ENCODE measurements at places on chromosomes 7 and 10. TPM values are rescaled to one million over a fixed set of nuclear protein-coding genes. Genes with fewer than 3 reads are reported as not detected.

CPA1 gene
- total RNA-seq = 8.9 TPM

LOXL4 gene
- total RNA-seq = 0.21 TPM

GRCh38 chr10:131586958-131587357 is 275.4 kb upstream of the TCERG1L start:
- H3K27ac ChIP-seq = no peak overlapping the region
- DNase-seq = no peak

- H3K4me1 ChIP-seq = peaks cover 14% of the 10 kb centered on the region
- peaks cover 10% of the 10 kb centered on the region for H3K27me3 ChIP-seq
- H3K4me3 ChIP-seq = no peak overlapping the region
- H3K27ac ChIP-seq = no peak overlapping the region
Observed at GRCh38 chr7:31679574-31680305, 7.3 kb upstream of the PPP1R17 start.

CPA2 gene
- 0.90 TPM for total RNA-seq

DNA sequence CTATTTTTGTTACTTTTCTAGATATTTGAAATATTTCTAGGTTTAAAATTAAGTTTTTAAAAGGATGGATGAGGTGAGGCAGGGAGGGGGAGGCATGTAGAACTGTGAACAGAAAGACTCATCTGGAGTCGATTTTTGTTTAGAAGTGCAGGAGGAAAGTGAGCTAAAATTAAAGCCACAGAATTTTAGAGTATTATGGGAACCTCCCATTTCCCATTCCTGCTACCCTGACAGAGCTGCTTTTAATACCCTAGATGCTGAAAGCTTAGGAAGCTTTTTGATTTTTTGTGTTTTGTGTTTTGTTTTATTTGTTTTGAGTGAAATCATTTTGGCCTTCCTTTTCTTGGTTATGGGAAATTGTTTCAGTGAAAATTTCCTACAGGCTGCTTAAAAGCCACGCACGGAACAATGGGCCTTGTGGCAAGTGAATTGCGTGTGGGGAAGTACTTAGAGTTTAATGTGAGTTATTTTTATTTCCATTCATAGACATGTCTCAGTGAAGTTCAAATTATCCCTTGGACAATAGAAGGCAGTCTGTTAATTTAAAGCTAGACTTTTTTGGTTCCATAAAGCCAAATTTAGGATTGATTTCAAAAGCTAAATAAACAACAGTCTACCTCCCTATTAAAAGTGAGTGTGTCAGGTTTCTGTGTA is 102.0 kb upstream of the HDAC9 start:
- H3K27ac ChIP-seq = peak overlapping the region; percentile 65
- no peaks in the 10 kb centered on the region for H3K36me3 ChIP-seq
- no peak for DNase-seq
- H3K4me3 ChIP-seq = no peak overlapping the region
- peaks cover 35% of the 10 kb centered on the region for H3K4me1 ChIP-seq

ITPRID1 gene
- total RNA-seq = 1.4 TPM

- no peak for DNase-seq
- peaks cover 7% of the 10 kb centered on the region for H3K4me1 ChIP-seq
- H3K36me3 ChIP-seq = no peaks in the 10 kb centered on the region
- no peak overlapping the region for H3K27ac ChIP-seq
Observed at GRCh38 chr7:101186844-101187428, 6.8 kb upstream of the NAT16 start.

DNA sequence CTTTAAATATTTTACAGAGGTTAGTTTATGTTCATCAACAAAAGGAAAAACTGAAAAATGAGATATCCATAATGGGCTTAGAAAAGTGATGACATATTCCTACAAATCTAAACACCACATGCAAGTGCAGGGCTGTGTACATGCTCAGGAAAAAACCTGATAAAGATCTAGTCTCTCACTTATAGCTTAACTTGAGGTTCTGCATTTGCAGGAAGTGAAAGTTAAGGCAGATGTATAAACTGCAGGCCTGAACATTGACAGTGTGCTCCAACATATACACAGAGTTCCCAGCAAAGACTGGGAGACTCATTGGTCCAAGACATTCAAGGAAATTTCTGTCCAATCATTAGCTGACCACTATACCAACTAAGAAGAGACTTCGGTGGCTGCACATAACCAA is 63.8 kb upstream of the RET start:
- H3K27me3 ChIP-seq = peaks cover 3% of the 10 kb centered on the region
- peaks cover 62% of the 10 kb centered on the region for H3K4me1 ChIP-seq
- peaks cover 65% of the 10 kb centered on the region for H3K36me3 ChIP-seq
- peak overlapping the region; percentile 99 for H3K27ac ChIP-seq

- DNase-seq = no peak
- peaks cover 77% of the 10 kb centered on the region for H3K4me1 ChIP-seq
- peak overlapping the region; percentile 22 for H3K27ac ChIP-seq
- peaks cover 4% of the 10 kb centered on the region for H3K27me3 ChIP-seq
Observed at GRCh38 chr7:30162133-30162532, 27.3 kb downstream of the MTURN start.

All from WTC11 (cell line).